ENCODE measurements at places on chromosomes 5 and 9.

DNA sequence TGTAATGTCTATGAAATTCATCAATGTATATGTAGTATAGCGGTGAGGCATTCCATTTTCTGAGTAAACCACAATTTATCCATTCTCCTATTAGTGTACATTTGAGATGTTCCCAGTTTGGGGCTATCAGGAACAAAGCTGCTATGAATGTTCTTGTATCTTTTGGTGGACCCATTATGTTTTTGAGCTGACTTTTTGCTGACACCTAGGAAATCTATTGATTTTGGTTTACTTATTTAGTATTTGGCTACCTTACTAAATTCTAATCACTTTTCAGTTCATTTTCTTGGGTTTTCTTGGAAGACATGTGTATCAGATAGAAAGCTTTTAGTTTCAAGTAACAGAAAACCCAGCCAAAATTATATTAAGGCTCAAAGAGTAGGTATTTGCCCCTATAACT, 13.7 kb downstream of the NSG2 start:
- DNase-seq, result no peak

GRCh38 chr9:91036356-91036755, 234.7 kb downstream of the SYK start:
- DNase-seq, result no peak

DNA sequence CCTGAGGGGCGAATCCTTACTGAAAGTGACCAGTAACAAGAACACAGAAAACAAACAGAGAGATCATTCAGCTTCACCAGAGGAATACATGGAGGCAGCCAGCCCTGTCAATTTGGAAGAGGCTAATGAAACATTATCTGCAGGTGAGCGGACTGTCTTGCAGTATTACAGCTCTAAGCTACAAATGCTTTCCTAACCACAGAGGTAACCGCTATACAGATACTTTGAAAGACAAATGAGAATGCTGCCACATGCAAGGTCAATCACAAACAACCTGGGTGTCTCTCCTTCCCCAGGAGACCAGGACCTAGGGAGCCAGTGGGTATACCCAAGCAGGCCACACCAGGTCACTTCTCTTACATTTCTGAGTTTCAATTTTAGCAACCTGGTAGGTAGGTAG, 30.2 kb downstream of the EFNA5 start:
- no peak for DNase-seq

- DNase-seq, result peak; percentile 40
These were observed 4.2 kb downstream of the ADAM19 start for GRCh38 chr5:157571357-157571827.

GRCh38 chr5:78235289-78235688, 59.2 kb downstream of the AP3B1 start:
- no peak for DNase-seq

DNA sequence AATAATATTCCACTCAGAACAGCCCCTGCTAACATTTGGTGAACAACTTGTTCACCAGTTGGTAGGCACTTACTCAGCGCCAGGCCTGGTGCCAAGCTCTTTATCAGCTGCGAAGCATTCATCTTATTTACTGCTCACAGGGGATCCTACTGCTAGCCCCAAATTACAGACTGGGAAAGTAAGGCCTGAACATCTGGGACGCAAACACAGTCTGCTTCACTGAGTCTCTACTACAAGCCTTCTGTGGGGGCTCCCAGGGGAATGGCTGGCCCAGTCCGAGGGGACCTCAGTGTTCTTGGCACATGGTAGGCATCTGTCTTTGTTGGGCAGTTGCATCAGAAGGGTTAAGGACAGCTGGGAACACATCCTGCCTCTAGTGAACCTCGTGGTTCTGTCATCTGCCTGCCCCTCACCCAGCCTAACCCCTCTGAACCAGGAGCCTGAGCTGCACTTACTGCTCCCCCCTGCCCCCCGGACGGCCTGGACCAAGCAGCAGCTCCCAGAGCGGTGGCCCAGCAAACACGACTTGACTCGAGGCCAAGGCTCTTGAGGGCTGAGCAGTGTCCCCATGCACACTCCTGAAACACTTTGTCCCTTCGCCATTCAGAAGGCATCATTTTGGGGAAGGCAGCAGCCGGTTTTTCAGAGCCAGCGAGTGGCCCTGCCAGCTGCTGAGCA, at the start of gene PHYHD1:
TSS of gene PHYHD1 (plus strand) at position 602 of the 678 bp plus-strand sequence. CDS start 1,342 bp downstream, outside the sequence.
- no peak for DNase-seq

DNA sequence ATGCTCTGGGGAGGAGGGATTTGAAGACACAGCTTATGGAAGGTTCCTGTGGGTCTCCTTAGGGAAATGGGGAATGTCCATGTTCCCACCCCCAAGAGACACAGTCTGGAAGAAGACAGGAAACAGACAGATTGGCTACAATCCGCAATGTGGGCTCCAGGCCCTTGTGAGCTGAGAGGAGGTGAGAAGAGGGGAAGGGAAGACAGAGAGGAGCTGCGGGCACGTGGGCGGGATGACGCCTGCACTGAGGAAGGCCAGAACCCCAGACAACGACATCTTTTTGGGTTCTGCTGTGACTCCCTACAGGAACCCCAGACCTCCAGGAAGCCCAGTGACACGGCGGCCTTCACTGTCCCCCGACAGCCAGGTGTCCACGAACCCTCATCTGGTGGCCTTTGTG, 29.9 kb upstream of the NKD2 start:
- DNase-seq, result no peak

GRCh38 chr5:78264600-78264999, 29.9 kb downstream of the AP3B1 start:
- no peak for DNase-seq

GRCh38 chr5:20572614-20573013, 584.6 kb upstream of the CDH18 start:
- DNase-seq, result no peak

DNA sequence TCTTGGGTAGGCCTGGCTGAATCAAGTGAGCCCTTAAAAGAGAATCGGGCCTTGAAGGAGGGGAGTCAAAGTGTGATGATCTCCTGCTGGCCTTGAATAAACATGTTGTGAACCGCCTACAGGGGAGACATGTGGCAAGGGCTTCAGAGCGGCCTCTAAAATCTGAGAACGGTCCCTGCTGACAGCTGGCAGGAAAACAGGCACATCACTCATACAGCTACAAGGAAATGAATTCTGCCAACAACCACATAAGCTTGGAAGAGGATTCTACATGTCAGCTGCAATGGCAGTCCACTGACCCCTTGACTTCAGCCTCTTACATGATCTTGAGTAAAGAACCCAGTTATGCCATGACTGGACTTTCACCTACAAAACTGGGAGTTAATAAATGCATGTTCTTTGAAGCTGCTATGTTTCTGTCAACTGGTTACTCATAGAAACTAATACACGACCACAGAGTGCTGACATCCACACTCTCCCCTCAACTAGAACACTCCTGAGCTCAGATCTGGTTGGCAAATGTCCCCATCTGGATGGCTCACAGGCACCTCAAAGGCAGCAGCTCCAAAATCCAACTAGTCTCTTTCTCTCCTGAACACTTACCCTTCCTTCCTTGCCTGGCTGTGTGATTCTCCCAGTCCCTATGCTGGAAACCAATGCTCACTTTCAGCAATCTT, 333.1 kb downstream of the ASTN2 start:
- no peak for DNase-seq

- no peak for DNase-seq
These were observed 141.3 kb upstream of the EPB41L4A start for GRCh38 chr5:112560371-112560770.

DNA sequence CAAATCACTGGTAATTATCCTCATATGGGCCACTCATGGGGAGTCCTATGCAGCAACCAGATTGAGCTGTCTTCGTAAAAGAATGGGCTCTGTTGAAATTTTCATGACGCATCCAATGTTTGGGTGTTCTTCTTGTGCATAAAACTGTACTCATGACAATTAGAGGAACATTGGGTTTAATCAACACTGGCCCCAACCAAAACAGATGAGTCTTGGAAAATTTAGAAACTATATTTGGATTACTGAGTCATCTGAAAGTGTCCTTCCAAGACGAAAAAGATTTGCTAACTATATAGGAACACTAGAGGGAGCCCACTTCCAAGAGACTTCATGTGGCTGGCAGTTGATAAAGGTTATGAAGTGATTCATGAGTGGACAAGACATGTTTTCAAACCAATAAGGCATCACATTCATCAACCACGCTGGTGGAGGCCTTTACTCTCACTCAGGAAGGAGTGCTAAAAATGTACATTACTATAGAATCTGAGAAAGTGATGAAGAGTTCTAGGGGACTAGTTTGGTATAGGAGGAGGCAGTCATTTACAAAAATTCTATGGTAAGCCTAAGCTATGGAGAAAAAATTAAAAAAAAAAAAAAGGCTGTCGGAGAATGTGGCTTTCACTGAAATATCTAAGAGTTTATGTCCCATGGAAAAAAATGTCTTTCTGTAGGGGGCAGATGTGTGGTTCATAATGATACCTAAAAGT, 313.5 kb downstream of the PRDM9 start:
- DNase-seq, result no peak

DNA sequence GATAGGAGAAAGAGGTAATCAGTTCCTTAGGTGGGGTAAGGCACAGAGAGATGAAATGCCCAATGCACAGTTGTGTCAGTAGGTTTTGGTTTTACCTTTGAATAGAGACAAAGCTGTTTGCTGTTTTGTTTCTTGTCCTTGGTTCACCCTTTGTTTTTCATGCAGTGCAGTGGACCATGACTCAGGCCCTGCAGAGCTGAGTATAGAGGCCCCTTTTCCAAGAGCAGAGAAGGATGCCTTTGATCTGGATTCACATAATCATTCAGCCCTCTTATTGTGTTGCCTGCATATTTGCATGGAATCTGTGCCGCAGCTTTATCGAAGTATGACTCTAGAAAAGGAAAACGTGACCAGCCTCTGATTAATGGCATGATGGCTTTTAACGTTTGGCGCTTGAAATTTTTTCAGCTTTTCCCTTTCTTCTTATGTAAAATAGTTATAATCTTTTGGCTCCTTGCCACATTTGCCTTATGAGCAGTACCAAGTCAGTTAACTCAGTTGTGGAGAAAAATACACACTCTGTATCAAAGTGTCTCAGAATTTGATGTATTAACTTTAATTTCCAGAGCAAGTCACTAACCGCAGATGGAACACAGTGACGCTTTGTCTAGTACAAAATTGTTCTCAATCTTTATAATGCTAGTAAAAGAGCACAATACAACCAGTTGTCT, 197.6 kb downstream of the KDM4C start:
- no peak for DNase-seq

DNA sequence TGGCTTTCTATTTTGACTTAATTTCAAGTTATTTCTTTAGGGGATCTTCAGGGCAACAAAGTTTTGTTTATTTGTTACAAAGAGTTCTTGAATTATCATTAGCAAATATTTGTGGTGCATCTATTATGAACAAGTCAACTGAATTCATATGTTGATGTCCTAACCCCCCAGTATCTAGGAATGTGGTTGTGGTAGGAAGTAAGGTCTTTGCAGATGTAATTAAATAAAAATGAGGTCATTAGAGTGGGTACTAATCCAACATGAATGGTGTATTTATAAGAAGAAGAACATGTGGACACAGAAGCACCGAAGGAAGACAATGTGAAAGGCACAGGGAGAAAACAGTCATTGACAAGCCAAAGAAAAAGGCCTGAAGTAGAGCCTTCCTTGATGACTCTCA, 474.0 kb upstream of the DAB2 start:
- DNase-seq, result no peak

DNA sequence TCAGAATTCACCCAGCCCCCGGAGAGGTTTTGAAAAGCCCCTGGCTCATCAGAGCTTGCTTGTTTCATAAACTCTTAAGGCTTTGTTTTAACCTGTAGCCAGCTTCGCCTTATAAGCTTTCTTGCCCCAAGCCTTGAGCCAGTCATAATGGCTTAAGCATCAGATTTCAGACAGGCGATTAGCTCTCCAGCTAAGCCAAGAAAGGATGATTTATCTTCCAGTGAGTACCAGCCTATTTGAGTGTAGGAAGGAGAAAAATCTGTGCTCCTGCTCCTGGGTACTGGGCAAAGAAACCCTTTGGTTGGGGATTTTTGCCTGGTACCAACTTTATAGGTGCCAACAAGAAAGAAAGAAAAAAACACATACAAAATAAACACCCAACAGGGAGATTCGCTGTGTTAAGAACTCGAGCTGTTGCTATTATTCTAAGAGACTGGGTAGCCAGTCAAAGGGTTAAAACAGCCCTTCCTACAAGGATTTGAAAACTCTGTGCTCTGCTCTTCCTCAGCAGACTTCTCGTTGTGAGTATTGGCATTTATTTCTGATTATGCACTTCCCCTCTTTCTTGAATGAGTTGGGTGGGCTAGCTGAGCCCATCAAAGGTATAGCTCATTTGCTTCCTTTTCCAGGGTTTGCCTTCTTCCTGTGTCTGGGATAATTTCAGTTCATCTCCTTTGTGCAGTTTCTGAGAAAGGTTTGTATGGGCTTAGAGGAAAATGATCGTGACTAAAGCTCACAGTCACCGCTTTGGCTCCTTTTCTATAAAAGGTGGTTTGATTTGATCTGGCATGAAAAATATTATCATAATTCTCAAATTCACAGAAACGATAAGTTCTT, 157.2 kb upstream of the DMRT1 start:
- no peak for DNase-seq

DNA sequence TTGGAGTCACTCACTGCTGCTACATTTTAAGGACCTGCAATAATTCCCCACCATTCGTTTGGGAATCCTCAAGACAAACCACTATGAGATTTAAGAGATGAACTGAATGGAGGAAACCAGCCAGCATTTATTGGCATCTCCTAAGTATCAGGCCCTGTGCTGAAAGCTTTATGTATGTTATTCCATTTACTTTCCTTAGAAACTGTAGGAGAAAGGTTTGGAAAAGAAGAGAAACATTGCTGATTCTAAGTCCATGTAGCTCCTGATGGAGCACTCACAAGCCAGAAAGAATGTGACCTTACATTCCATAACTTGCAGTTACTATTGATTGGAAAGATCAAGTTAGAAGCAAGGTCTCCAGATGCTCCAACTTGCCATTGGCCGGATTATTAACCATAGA, 267.4 kb downstream of the GAS1 start:
- DNase-seq, result no peak

DNA sequence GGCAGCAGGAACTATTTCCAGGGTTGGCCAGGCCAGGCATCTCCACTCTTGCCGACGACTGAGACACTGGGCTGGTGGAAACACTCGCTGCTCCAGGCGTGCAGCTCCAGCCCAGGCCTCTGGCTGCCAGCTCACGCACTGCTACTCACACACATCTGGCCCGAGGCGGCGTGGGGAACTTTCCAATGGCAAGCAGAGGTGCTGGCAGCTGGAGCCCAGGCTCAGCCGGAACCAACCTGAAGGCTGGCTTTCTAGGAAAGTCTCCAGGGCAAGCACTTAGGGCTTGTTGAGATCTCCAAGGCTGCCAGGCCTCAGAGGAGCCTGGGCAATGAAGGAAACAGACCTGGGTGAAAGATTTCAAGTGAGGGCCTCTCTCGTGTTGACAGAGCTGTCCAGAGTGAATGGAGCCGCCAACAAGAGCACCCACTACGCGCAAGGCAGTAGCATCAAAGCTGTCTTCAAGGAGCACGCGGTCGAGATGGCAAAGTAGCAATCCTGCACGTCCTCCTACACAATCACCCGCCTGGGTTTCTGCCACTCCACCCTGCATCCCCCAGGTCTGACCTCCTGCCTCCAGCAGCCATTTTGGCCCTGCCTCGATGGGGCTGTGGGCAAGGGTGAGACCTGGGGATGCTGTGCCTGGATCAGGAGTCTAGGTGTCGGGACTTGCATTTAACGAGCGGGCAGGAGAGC, 14.4 kb downstream of the SH3PXD2B start:
- DNase-seq, result no peak
